Right lobe of liver (tissue), 6 donors: ENCODE measurements at places on chromosomes 6 and 20.
A peak's percentile ranks its signal among the peaks of the same experiment; 100 is the strongest.

- no peaks in the 10 kb centered on the region for H3K27me3 ChIP-seq
- no peaks in the 10 kb centered on the region for H3K4me1 ChIP-seq
- H3K27ac ChIP-seq: no peak overlapping the region
- no peaks in the 10 kb centered on the region for H3K36me3 ChIP-seq
- H3K4me3 ChIP-seq: no peak overlapping the region
- DNase-seq: no peak
These were observed 134.6 kb downstream of the GRM4 start for GRCh38 chr6:34011264-34011663.

- no peak for DNase-seq
- H3K4me3 ChIP-seq: no peak overlapping the region
- H3K36me3 ChIP-seq: no peaks in the 10 kb centered on the region
- no peaks in the 10 kb centered on the region for H3K4me1 ChIP-seq
- no peak overlapping the region for H3K27ac ChIP-seq
These were observed 94.7 kb downstream of the TMEM242 start for GRCh38 chr6:157228426-157229131.

- H3K4me3 ChIP-seq: peak overlapping the region; percentile 66
- no peaks in the 10 kb centered on the region for H3K27me3 ChIP-seq
- H3K4me1 ChIP-seq: no peaks in the 10 kb centered on the region
- peak; percentile 52 for DNase-seq
These were observed 496 bp upstream of the BEND3 start for GRCh38 chr6:107115695-107116327.

DNA sequence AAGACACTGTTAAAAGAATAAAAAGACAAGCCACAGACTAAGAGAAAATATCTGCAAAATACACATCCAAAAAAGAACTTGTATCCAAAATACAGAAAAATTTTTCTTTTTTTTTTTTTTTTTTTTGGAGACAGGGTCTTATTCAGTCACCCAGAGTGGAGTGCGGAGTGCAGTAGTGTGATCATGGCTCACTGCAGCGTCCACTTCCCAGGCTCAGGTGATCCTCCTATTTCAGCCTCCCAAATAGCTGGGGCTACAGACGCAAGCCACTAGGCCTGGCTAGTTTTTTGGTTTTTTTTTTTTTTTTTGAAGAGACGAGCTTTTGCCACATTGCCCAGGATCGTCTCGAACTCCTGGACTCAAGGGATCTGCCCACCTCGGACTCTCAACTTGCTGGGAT is 3.1 kb downstream of the ZUP1 start:
- peaks cover 4% of the 10 kb centered on the region for H3K4me1 ChIP-seq
- no peaks in the 10 kb centered on the region for H3K36me3 ChIP-seq
- no peaks in the 10 kb centered on the region for H3K27me3 ChIP-seq
- no peak overlapping the region for H3K27ac ChIP-seq

DNA sequence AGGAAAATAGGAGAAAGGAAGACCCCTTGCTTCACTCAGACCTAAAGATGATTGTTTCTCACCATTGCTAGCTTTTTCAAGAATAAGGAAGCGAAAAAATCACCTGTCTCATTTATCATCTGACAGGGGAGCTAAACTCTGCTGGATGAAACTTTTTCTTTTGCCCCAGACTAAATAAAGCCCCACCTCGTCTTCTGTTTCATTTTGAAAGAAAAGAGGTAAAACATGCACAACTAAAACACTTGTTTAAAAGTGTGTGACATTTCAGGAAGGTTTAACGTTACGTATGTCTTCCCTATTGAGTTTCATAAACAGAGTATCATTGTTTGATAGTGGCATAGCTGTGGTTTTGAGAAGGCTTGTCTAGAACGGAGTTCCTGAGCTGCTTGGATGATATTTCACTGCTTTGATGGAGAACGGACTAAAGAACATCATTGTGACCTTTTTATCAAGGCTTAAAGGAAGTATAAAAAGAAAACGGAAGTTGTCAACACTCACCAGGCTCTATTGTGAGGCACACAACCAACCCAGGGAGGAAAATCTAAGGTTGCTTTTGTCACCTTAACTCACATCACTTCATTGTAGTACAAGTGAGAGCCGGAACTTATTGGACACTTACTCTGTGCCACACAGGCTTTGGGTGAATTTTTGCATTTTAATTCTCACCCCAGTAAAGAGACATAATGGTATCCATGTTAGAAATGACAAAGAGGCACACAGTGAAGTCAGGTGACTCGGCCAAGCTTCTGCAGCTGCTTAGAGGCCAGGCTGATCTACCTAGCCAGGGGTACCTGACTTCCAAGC is 29.5 kb downstream of the TSHZ2 start:
- no peak overlapping the region for H3K27ac ChIP-seq
- no peak for DNase-seq
- H3K36me3 ChIP-seq: no peaks in the 10 kb centered on the region
- no peaks in the 10 kb centered on the region for H3K27me3 ChIP-seq

DNA sequence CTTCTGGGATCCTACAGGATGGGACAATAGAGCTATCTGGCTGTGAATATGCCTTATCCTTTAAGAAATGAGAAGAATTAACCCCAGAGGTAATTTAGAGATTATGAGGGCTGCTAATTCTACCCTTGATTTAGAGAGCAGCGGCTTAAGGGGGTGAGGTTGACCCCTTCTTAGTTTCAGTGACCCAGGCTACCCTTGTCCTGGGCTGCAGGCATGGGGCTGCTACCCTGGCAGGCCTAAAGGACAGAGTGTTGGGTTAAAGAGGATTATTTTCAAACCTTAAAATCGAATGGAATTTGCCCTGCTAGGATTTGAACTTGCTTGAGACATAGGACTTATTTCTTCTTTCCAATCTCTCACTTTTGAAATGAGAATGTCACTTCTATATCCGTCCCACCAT is 1343.4 kb downstream of the HACE1 start:
- H3K27ac ChIP-seq: no peak overlapping the region
- no peaks in the 10 kb centered on the region for H3K36me3 ChIP-seq
- no peak overlapping the region for H3K4me3 ChIP-seq
- DNase-seq: no peak

DNA sequence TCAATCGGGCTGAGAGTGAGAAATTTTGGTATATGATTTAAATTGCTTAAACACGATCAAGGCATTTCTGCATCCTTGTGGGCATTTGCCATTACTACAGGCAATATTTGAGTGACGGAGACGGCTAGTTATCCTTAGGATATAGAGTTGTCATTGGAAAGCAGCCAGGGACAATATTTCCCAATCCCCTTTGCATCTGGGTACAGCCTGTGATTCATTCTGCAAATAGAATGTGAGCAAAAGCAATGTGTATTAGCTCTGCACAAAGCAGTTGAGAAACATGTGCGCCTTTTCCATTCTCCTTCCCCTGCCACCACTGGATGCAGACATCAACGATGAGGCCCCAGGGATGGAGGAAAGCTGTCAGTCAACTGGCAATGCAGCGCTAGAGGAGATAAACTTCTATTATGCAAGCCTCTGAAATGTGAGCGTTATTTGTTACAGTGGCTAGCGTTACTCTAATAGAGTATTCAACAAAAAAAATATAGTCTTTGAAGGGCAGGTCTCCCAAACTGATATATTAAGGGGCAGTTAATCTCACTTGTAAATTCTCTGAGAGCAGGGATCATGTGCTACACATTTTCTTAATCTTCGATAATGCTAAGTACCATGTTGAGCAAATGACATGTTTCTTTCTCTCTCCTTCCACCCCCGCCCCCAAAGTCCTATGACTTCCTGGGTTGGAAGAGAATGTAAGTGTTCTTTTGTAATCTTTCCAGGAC is 37.1 kb upstream of the NCOA3 start:
- peak; percentile 36 for DNase-seq
- no peaks in the 10 kb centered on the region for H3K36me3 ChIP-seq
- H3K4me3 ChIP-seq: no peak overlapping the region
- H3K27ac ChIP-seq: peak overlapping the region; percentile 29

DNA sequence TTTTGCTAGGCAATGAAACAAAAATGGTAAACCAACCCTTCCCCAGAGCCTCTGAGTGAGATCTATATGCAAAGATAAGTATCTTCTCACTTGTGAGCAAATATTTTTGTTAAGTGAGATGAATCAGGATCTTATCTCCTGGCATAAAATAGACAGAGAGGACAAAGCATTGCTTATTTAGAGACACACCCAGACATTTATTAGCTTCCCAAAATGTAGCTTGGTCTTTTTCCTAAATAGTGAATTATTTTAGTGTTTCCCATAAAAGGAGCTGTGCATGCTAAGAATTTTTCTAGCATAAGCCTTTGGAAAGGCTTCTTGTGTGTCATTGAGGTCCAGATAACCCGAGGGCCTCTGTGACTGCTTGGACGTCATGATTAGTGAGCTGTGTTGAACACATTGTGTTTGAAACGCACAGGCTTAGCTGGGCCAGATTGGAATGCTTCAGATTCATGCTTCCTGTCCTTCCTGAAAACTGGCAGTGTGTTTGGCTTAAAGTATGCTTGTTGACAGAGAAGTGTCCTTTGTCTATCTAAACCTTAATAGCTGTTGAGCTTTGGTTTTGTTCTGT is 16.5 kb downstream of the MTHFD1L start:
- no peaks in the 10 kb centered on the region for H3K27me3 ChIP-seq
- H3K4me1 ChIP-seq: no peaks in the 10 kb centered on the region
- H3K36me3 ChIP-seq: no peaks in the 10 kb centered on the region
- no peak for DNase-seq
- H3K4me3 ChIP-seq: no peak overlapping the region

GRCh38 chr6:19369785-19370184 is 467.4 kb upstream of the ID4 start:
- no peaks in the 10 kb centered on the region for H3K27me3 ChIP-seq
- DNase-seq: no peak
- H3K36me3 ChIP-seq: no peaks in the 10 kb centered on the region

GRCh38 chr20:602111-602970 is 7.8 kb downstream of the TCF15 start:
- H3K27me3 ChIP-seq: no peaks in the 10 kb centered on the region
- no peak overlapping the region for H3K27ac ChIP-seq
- no peaks in the 10 kb centered on the region for H3K36me3 ChIP-seq
- no peak for DNase-seq

DNA sequence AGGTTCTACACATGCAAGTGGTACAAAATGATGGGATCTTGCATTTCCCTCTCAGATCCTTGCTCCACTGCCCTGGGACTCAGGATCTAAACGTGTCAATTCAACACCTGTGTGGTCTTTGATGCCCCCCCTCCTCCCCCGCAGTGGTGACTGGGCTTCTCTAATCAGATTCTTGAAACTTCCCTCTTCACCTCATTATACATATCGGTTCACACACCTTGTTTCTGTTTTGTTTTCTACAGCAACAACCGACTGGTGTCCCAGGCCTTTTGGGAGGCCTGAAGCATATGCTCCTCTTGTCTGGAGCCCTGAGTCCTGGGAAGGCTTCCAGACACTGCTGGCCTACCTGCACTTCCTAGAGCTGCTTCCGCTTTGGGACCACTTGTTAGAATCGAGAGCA is 20.0 kb downstream of the SAMD3 start:
- H3K27ac ChIP-seq: no peak overlapping the region
- no peaks in the 10 kb centered on the region for H3K4me1 ChIP-seq
- H3K27me3 ChIP-seq: no peaks in the 10 kb centered on the region
- H3K4me3 ChIP-seq: no peak overlapping the region
- DNase-seq: no peak

GRCh38 chr6:56019973-56020372 is 144.6 kb upstream of the BMP5 start:
- no peak for DNase-seq
- no peaks in the 10 kb centered on the region for H3K36me3 ChIP-seq
- H3K27ac ChIP-seq: no peak overlapping the region

DNA sequence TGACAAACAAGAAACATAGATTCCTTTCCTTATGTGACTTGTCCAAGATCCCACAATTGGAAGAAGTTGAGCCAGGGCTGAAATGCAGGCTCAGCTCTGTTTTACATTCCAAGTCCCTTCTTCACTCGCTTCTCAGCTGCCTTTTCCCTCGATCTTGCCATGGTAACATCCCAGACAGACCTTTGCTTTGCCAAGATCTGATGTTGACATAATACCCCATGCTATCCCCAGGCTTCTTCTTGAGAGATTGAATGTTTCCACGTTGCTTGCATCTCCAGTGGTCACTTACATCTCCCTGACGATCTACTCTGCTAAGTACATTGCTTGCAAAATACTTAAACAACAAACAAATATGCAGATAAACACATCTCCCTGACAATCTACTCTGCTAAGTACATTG is 63.5 kb downstream of the TBXT start:
- H3K27me3 ChIP-seq: no peaks in the 10 kb centered on the region
- DNase-seq: no peak
- no peak overlapping the region for H3K27ac ChIP-seq
- no peaks in the 10 kb centered on the region for H3K36me3 ChIP-seq
- no peaks in the 10 kb centered on the region for H3K4me1 ChIP-seq

DNA sequence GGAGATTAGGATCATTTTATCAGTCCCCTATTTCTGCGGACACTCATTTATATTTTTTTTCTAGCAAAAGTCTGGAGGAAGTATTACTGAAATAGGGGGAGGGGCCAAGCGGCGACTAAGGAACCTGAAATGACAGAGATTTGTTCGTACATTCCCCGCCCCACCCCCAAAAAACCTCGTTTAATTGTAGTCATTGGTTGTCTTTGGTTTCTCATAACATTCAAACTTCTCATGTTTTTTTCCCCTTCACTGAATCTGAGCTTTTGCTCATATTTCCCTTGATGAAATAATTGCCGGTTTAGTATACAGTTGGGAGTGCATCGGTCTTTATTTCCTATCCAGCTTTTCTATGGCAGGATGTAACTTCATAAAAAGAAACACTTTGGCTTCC is 768 bp upstream of the FYN start:
- no peak overlapping the region for H3K27ac ChIP-seq
- DNase-seq: no peak
- peak overlapping the region; percentile 62 for H3K4me3 ChIP-seq
- no peaks in the 10 kb centered on the region for H3K36me3 ChIP-seq
- H3K27me3 ChIP-seq: no peaks in the 10 kb centered on the region
- no peaks in the 10 kb centered on the region for H3K4me1 ChIP-seq

GRCh38 chr20:31569163-31570020 is 35.7 kb upstream of the ID1 start:
- H3K36me3 ChIP-seq: peaks cover 3% of the 10 kb centered on the region
- H3K27ac ChIP-seq: peak overlapping the region; percentile 45
- peak; percentile 65 for DNase-seq
- H3K27me3 ChIP-seq: no peaks in the 10 kb centered on the region
- H3K4me3 ChIP-seq: no peak overlapping the region

DNA sequence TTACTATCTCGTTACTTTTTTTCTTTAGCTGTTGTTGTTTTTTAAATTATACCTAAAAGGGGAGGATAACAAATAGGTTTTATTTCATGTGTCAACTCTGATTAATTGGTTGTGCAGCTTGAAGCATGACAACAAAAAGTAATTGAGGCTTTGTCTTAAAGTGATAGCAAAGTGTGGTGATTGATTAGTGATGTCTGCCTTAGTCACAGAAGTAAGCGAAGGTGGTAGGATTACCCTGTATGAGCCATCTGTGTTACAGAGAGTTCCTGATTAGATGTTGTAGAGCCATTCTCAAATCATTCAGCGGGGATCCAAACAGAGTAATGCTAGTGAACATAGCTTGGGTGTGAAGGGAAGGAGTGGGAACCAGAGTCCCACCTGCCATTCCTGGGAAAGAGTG is 14.4 kb upstream of the MRPS10 start:
- no peaks in the 10 kb centered on the region for H3K36me3 ChIP-seq
- peaks cover 2% of the 10 kb centered on the region for H3K4me1 ChIP-seq
- H3K4me3 ChIP-seq: no peak overlapping the region

GRCh38 chr6:139510040-139510790 is 135.8 kb upstream of the CITED2 start:
- H3K36me3 ChIP-seq: no peaks in the 10 kb centered on the region
- no peaks in the 10 kb centered on the region for H3K4me1 ChIP-seq
- no peaks in the 10 kb centered on the region for H3K27me3 ChIP-seq
- DNase-seq: no peak

GRCh38 chr20:57160985-57161384 is 105.5 kb downstream of the BMP7 start:
- H3K4me1 ChIP-seq: no peaks in the 10 kb centered on the region
- no peaks in the 10 kb centered on the region for H3K36me3 ChIP-seq
- H3K4me3 ChIP-seq: no peak overlapping the region
- H3K27me3 ChIP-seq: no peaks in the 10 kb centered on the region
